ENCODE measurements at places on chromosomes 1 and 21. TPM values are rescaled to one million over a fixed set of nuclear protein-coding genes. Genes with fewer than 3 reads are reported as not detected.

GRCh38 chr21:46120301-46121285 is 22.7 kb downstream of the COL6A2 start:
- DNase-seq, result no peak

NFYC gene
- 44.0 TPM for total RNA-seq

DNA sequence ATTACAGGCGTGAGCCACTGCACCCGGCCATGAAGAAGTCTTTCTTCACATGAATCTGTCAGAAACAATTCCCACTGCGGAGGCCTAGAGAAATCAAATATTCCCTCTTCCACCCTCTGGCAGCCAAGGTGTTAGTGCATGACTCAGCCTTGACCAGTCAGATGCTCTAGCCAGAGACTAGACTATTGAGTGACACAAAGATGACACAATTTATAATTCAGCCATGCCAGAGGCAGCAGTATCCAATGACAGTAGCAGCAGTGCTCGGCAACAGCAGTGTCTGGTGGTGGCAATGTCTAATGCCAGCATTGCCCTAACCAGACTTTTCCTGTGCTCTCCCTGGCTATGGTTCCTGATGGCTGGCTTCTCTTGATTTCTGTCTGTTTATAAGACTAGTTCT is 8.7 kb downstream of the CTXND2 start:
- no peak for DNase-seq

DNA sequence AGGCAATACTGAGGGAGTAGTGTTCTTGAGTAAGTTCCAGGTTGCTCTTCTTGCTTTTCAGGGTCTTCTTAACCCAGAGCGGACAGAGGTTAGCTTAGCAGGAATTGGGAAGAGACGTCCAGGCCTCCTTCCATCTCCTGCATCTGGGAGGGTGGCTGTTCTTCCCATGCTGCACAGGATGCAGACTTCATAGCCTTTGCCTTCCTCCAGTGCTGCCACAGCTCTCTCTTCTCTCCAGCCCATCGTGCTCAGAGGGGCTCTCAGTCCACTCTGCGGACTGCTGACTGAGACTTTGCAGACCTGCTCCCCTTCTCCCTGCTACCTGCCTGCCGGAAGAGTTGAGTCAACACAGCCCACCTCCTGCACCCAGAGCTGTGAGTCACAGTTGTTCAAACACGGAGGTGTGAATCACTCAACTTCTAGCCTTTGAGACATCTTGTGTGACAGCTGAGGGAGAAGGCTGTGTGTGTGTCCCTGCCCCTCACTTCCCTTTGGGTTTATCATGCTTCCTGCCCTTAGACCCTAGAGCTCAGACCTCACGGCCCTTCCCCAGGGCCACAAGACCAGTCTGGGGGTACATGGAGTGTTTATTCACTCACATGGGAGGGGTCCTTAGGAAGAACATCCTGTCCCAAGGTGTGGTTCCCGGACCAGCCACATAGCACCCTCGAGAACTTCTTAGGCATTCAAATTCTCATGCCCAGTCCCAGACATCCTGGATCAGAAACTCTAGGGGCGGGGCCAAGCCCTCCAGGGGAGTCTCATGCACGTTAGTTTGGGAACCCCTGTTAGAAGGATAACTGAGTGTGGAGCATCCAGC is 158.3 kb upstream of the CACNA1E start:
- peak; percentile 29 for DNase-seq

DNA sequence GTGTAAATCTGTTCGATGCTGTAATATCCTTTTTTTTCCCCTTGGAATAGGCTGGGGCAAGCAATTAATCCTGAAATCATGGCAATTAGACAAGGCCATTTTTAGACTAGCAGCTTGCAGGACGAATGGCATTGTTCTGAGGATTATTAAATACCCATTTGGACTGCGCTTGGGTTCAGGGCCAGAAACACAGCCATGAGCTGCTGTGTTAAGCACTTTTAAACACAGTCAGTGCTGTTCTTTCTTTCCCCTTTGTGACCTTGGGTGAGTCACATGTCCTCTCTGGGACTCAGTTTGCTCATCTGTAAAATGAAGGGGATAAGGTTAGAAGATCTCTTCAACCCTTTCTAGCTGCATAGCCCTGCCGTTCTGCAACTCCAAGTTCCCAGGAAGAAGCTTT is 58.6 kb upstream of the C8B start:
- no peak for DNase-seq

DNA sequence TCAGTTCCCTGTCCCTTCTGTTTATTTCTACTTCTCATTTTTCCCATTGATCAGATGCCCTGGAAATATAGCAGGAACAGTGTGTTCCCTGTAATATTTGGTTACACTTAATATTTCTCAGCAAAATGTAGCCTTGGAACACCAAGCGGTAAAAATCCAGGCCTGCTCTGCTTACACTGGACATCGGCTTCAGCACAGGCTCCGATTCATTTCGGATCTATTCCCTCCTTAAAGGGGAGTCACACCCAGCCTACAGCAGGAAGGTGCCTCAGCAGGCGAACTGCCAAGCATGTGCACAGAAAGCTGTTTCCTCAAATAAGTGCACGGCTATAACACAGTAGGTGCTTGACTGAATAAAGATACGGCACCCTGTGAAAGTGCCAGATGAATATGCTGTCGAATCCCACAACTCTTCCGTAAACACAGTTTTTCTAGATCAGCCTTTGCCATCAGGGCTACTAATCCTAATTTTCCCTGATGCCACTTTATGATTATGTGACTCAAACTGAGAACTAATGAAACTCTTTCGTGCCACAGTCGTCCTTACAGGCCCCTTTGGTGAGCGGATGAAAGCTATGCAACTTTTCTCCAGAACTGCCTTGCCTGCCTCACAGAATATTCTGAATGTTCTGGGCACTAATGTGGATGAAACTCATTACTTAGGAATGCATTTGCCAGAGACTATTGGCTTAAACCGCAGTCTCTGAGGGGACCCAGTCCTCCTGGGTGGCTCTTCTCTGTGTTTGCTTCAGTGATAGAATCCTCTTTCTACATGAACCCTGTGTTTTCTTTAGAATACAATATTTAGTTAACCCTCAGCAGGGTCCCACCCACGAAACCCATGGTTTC is 275.5 kb upstream of the RUNX1 start:
- DNase-seq, result peak; percentile 28

LEMD1 gene
- total RNA-seq, result 4.3 TPM

ARHGEF16 gene
- 31.5 TPM for total RNA-seq

IL24 gene
- 0.38 TPM for total RNA-seq

DNA sequence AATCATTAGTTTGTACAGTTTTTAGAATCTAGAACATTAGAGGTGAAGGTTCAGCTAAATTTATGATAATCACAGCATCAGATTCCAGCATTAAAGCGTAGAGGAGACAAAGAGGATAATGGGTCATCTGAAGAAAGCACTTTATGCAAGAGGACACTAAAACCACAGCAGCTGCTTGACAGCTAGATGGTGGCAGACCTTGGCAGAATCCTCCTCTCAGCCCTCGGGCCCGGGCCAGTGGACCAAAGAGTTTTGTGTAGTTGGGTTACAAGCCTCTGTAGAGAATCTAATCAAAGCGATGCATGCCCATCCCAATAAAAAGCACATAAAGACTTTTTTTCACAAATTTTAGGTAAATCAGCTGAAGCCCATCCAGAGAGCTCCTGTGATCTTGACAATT is 59.4 kb downstream of the AK5 start:
- DNase-seq, result no peak

UBL4B gene
- total RNA-seq, result not detected

DNA sequence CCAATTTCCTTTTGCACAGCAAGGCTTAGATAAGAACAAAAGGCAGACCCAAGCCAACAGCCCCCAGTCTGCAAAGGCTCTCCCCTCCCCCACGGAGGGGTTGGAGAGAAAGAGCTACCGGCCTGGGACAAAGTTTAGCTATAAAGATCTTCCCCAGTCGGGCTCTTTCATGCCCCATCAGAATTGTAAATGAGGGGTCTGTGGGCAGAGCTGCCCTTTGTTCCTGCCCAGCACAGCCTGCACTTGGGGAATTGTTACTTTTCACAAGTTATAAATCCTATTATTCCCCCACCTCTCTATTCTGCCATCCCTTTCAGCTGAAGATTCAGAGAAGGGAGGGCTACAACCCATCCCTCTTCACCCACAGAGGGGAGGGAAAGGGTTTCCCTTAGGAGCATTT is 3.5 kb downstream of the MYCL start:
- DNase-seq, result no peak

PIK3R3 gene
- total RNA-seq, result 7.4 TPM

Measured in kidney epithelial cell (primary cell).